Stimulated activated CD4-positive, alpha-beta T cell treated with anti-CD3 and anti-CD28 coated beads, Interleukin-4, amount 100 ng/mL, for 1 hour (primary cell): ENCODE measurements at places on chromosomes 11 and 22.

DNA sequence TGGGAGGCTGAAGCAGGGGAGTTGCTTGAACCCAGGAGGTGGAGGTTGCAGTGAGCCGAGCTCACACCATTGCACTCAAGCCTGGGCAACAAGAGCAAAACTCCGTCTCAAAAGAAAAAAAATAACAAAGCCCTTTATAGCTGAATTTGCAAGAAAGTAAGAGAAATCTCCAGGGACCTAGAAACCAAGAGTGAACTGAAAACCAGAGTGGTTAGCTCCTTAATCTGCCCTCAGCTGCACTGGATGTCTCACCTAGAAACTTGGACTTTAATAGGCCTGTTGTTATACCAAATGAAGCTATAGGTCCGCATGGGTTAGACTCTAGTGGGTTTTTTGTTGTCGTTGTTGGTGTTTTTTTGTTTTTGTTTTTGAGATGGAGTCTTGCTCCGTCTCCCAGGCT, 4.1 kb downstream of the NEU3 start:
- no peak for DNase-seq

- no peak for DNase-seq
Observed at GRCh38 chr22:44898236-44898635, 111.6 kb downstream of the PHF21B start.

DNA sequence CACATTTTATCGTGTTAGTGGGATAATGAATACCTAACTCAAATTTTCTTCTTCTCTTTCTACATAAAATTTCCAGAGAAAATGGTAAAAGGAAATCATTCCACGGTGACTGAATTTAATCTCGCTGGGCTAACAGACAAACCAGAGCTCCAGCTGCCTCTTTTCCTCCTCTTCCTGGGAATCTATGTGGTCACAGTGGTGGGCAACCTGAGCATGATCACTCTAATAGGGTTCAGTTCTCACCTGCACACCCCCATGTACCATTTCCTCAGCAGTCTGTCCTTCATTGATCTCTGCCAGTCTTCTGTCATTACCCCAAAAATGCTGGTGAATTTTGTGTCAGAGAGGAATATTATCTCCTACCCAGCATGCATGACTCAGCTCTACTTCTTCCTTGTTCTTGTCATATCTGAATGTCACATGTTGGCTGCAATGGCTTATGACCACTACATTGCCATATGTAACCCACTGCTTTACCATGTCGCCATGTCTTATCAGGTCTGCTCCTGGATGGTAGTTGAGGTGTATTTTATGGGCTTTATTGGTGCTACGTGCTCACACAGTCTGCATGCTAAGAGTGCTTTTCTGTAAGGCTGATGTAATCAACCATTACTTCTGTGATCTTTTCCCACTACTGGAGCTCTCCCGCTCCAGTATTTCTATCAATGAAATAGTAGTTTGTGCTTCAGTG, 24.1 kb downstream of the OR10D3 start:
- DNase-seq: no peak

DNA sequence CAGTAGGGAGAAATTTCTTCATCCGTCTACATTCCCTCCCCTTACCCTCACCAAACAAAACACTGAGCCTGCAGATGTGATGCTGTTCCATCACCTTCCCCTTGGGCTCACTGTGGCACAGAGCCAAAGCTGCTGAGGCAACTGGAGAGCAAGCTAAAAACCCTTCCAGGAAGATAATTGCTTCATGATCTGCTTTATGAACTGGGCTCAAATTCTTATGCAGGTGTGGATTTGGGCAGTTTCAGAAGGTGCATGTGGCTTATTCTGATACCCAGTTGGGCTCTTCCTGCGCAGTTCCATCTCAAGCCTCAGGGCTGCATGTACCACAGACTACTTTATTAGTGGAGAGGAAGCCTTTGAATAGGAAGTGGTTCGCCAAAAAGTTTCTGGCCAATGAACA, 58.3 kb downstream of the AAMDC start:
- no peak for DNase-seq

GRCh38 chr11:111823131-111823530, 48.2 kb downstream of the ALG9 start:
- no peak for DNase-seq
